ENCODE measurements at places on chromosomes 4 and X.

- DNase-seq: no peak
Observed at GRCh38 chr4:26766141-26766540, 94.5 kb upstream of the STIM2 start.

DNA sequence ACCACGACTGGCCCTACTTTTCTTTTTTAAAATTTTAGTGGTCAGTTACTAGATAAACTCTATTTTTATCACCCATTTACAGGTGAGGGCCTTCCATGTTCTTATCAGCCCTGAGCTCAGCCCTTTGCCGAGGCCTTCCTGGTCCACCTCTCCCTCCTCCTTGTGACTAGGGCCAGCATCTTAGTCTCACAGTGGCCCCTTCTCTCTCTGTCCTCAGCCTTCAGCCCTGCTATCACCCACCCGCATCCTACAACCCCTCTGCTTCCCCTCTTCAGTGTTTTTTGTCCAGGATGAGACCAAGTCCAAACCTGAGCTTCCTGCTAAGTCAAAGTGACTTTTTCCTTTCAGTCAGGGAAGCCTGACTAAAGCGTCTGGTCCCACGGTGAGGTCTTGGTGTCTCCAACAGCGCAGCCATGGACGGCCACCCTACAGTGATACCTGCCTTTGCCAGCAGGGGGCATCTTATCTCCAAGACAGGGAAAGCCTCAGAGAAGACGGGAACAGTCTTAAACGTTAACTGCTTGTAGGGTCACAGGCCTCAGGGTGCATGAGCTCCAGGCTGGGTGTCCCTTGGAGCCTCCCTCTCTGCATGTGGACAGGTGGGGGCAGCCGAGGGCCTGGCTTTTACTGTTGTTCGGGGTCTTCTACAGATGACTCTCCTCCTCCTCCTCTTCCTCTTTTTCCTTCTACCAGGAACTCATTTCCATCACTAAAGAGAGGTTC, 11.7 kb upstream of the GAGE10 start:
- peak; percentile 65 for DNase-seq

- DNase-seq: no peak
Observed at GRCh38 chr4:156378033-156378665, 424.5 kb upstream of the CTSO start.

DNA sequence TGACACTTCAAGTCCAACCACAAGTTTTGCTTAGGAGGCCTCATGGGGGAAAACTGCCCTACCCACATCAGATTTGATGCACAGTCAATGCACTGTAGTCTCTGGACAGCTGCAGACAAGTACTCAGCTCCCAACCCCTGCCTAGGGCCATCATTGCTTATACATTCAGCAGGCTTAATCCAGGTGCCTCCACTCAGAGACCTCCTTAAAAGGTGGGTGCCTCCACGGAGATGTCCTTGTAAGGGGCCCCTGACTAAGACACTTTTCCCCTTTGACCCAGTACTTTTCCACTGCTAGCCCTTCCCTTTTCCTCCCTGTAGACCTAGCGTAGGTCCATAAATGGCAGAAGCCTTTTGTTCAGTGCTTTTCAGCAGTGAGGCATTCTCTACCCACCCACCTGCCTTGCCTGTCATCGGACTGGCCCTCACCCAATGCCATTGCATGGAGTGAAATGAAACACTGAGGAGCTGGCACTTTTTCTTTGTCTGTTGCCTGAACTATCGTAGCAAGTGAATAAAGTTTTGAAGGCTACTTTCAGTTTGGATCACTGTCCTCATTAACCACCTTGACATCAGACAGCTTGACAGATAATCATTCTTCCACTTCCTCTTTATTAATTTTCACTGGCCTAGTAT, 23.8 kb upstream of the PLK4 start:
- DNase-seq: no peak

DNA sequence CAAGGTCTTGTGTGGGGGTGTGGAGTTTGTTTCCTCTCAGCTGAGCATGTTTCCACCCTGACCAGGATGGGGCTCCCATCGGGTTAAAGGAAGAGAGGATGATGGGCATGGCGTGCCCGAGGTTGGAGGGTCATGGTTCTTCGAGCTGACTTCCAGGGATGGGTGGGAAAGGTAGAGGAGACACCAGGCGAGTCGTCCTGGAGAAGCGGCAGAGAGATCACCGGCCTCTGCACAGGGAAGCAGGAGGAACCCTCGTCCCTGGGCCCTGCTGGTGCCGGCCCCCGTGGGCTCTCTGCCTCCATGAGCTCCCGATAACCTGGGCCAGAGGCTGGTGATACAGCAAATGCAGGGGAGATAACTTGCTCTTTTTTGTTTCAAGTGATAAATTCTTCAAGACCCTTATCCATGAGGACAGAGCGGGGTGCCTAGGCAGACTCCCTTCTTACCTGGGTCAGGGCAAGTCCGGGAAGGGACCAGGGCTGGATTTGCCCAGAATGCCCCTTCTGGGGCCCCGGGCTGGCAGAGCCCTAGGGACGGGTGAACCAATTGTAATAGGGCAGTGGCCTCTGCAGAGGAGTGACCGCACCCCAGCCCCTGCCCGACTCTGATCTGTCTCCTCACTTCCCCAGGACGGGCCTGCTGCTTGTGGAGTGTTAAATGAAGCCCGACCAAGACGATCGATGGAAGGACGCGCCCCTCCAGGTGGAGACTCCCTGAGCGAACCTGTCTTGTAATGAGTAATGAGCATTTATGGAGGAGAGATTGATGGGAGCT, 63.0 kb downstream of the CPZ start:
- DNase-seq: no peak

- no peak for DNase-seq
Observed at GRCh38 chrX:20454117-20454516, 187.4 kb upstream of the RPS6KA3 start.

- DNase-seq: no peak
Observed at GRCh38 chr4:60134099-60134498, 1066.0 kb upstream of the ADGRL3 start.

DNA sequence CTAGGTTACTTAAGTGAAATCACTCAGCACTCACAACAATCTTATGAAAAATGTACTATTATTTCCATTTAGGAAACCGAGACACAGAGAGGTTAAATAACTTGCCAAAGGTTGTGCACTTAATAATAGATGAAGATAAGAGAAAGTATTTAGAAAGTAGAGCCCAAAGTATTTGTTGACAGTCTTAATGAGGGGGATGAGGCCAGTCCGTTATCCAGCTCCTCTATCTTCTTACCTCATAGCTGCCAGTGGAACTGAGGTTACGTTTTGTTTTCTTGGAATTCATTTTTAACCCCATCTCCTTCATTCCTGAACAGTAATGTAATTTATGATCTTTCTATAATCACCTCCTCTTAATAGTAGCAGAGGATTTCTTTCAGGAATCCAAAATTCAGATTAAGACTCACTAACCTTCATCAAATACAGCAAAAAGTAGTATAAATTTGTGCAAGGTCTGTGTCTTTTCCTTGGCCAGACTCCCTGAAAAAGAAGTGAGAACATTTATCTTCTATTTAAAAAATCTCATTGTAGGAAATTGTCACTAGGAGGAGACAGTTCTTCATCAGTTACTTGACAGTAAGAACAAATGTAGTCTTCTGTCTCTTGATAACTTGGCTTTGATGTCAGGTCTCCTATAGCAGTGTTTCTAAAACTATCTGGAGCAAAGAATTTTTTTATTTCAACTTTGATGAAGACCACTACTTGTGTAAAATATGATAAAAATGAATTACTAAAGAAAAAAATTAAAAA, 35.5 kb downstream of the F8 start:
- DNase-seq: no peak

GRCh38 chr4:74451214-74451661, 6.3 kb downstream of the AREG start:
- DNase-seq: no peak

- no peak for DNase-seq
Observed at GRCh38 chrX:68832101-68832416, 3.2 kb downstream of the EFNB1 start.

GRCh38 chr4:81724925-81725329, 253.2 kb upstream of the RASGEF1B start:
- DNase-seq: peak; percentile 26

- DNase-seq: no peak
Observed at GRCh38 chr4:1402516-1403091, 3.6 kb downstream of the NKX1-1 start.

DNA sequence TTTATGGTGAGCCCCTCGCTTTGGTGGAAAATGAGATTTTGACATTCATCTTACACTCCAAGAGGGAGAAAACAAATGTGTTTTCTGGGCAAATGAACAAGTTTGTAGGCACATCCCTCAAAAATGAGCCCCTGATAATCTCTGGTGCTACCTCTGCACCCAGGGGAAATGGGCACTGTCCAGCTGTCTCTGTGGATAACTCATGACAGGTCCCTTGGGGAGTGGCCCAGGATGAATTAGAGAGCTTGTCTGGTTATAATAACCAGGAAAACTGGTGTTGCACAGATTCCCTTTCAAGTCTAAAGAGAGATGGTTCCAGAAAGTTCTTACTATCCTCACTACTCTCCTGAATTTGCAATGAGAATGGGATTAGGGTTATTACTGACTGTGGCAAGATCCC, 7.5 kb downstream of the RASL11B start:
- no peak for DNase-seq

- no peak for DNase-seq
Observed at GRCh38 chrX:323721-324628, 5.4 kb upstream of the GTPBP6 start.

- no peak for DNase-seq
Observed at GRCh38 chr4:6401797-6402196, 70.6 kb downstream of the PPP2R2C start.

DNA sequence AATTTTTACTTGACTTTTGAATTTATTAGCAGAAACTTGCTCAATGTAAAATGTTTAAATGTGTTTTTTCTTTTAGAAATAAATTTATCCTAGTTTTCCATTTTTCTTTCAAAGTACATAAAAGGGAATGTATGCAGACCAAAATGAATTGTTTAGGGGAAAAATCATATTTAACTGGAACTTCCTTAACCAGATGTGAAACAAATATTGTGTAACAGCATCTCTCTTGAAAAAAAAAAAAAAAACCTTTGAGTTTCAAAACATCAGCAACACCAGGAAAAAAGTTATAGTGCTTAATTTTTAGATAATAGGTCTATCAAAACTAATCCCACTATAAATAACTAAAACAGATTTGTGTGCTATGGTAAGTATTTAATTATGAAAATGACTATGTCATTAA, 14.5 kb upstream of the CCNA2 start:
- no peak for DNase-seq

GRCh38 chr4:4361883-4362282, 25.0 kb upstream of the NSG1 start:
- DNase-seq: no peak

- DNase-seq: no peak
Observed at GRCh38 chr4:159344877-159345276, 242.0 kb downstream of the RAPGEF2 start.

DNA sequence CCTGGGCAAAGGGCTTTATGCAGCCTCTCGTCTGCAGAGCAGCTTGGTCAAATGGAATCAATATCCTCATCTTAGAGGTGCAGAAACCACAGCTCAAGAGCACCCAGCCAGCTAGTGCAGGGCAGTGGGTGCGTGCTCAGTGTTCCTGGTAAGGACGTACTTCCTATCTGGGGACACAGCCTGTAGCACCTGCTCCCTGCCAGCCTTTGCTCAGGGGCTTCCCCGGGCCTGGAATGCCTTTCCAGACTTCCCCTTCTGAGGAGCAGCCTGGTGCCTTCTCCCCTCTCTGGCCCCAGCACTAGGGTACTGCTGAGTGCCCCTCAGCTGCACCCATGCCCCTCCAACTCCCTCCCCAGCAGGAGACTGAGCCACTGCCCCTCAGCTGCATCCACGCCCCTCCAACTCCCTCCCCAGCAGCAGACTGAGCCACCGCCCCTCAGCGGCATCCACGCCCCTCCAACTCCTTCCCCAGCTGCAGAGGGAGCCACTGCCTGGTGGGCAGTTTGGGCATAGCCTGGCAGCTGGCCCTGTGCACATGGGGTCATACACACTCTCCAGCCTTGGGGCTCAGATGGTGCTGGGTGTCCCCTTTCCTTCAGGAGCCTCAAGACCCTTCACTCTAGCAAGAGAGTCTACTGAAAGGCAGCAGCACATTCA, 42.2 kb upstream of the AFAP1 start:
- DNase-seq: no peak

DNA sequence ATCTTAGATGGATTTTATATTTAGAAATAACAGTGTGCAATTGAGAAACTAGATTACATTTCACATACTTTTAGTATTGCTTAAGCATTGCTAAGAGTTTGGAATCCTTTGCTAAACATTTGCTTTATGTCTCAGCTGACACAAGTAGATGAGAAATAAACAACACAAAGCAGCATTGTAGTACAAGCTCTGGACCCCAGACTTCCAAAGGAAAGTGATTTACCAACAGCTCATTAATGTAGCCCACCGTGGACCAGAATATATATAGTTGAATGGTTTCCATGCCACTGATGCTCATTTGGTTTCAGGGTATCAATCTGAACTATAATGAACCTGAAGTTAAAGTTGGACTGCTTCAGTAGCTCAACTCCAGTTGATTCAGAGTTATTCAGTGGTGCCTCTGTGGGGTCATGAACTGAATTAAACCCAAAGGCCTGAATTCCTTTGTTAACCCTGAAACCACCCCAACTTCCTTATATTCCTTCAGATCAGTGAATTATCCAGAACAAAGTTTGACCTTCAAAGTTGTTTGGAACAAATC, 132.1 kb upstream of the NEIL3 start:
- DNase-seq: no peak

- no peak for DNase-seq
Observed at GRCh38 chrX:12467321-12467720, 323.9 kb upstream of the PRPS2 start.

Data from activated CD8-positive, alpha-beta memory T cell treated with anti-CD3 and anti-CD28 coated beads for 48 hours (primary cell).